ENCODE measurements at places on chromosomes 2 and 18. TPM values are rescaled to one million over a fixed set of nuclear protein-coding genes. Genes with fewer than 3 reads are reported as not detected.

Gene ZNF236
- 4.6 TPM for total RNA-seq

Gene RGPD3
- 0.08 TPM for total RNA-seq

Gene HNRNPA3
- 32.6 TPM for total RNA-seq

Gene HOXD9
- total RNA-seq: not detected

Gene MAP3K19
- total RNA-seq: not detected

Gene ZAP70
- not detected for total RNA-seq

Gene RBM43
- 0.99 TPM for total RNA-seq

Gene PRSS56
- not detected for total RNA-seq

Gene MLPH
- 9.9 TPM for total RNA-seq

Gene SCN2A
- total RNA-seq: 0.42 TPM

Gene TNFAIP6
- not detected for total RNA-seq

Gene MC2R
- not detected for total RNA-seq

Gene CD8B2
- total RNA-seq: not detected

Gene EDAR
- not detected for total RNA-seq

Gene CCDC178
- total RNA-seq: not detected

Gene OR6B2
- total RNA-seq: not detected

Gene PARD6G
- 32.2 TPM for total RNA-seq

Gene FBXO41
- 5.4 TPM for total RNA-seq
